Activated CD4-positive, alpha-beta T cell treated with anti-CD3 and anti-CD28 coated beads, Interleukin-2, amount 10 ng/mL, durations not matched to agents 7 days and 5 days (primary cell): ENCODE measurements at places on chromosomes 7 and 10.
A peak's percentile ranks its signal among the peaks of the same experiment; 100 is the strongest.

DNA sequence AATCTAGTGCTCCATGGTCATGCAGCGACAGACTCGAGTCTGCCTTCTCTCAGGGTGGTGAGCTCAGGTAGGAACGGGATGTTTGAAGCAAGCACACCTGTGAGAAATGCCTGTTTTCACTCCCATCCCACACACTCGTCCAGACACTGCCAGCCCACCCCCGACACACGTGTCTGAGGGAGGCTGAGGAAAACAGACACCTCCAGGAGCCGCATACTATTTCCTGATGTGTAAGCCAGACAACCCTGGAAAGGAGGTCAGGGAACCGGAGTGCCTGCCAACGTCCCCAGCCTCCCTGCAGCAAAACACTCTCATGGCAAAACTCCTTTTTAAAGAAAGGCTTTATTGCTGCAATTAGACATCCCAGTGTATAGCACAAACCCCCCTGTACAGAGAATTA lies 80.2 kb downstream of the ALOX5 start:
- no peak for DNase-seq

- no peak for DNase-seq
Observed at GRCh38 chr10:128040096-128040495, 86.1 kb downstream of the MKI67 start.

- no peak for DNase-seq
Observed at GRCh38 chr7:43735403-43735801, 6.1 kb upstream of the COA1 start.

GRCh38 chr7:131061818-131062217 lies 265.9 kb upstream of the MKLN1 start:
- DNase-seq = no peak

- DNase-seq = no peak
Observed at GRCh38 chr7:121519548-121520521, 123.7 kb upstream of the FAM3C start.

DNA sequence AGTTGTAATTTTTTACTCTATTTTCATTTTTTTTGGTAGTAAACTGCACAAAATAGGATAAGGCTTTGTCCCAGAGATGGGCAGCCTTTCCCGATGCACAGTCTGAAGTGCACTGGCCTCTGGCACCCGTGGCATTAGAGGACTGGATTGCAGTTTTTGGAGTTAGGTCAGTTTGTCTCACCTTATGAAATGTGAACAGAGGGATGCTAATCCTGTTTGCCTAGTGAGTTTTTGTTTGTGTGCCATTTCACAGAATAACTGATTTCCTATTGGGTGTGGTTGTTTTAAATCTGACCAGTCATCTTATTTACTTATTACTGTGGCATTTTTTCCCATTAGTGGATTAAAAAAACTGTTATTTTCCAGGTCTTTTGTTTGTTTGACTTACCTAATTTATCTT lies 109.5 kb upstream of the GATA3 start:
- no peak for DNase-seq

DNA sequence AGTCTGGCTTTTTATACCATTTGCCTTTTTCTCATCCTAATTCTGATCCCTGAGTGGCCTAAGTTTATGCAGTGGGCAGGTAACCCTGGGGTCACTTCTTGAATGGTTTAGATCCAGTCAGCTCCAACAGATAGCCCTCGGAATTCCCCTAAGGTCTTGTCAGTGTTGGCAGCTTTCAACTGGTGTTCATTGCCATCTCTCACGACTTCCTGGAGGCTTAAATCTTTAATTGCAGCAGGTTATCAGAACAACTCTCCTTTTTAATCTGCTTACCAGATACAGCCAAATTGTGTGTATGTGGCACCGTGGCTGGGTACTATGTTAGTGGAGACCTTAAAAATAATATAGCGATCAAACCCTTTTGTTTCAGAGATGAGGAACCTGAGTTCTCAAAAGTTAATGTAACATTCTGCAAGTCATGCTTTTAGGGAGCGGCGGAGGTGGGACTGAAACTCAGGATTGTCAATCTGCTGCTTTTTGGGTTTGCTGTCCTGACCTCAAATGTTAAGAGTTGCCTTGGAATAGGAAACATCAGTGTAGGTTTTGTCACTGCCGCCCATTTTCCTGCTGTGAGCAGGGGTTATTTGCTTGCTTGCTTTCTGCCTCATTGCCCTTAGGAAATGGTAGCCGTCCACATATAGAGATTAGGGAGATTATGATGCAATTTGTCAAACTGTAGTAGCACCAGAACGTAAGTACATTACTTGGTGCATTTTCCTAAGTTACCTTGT lies 818 bp downstream of the DLD start:
- DNase-seq = peak; percentile 16

DNA sequence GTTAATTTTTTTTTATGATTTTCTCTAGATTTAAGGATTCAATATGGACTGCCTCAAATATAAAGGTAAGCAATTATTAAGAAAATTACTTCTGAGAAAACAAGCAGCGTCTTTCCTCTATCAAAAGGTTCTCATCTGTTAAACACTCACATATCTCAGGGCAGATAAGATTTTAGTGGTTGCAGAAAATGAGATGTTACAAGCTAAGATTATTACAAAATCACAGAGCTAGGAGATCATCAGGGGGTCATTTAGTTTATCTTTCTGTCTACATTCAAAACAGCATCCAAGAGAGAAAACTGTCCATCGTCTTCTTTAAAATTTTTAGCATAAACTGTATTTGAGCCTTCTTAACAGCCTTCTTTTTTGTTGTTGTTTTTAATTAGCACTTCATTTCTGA lies 29.1 kb upstream of the RHOBTB1 start:
- DNase-seq = no peak

DNA sequence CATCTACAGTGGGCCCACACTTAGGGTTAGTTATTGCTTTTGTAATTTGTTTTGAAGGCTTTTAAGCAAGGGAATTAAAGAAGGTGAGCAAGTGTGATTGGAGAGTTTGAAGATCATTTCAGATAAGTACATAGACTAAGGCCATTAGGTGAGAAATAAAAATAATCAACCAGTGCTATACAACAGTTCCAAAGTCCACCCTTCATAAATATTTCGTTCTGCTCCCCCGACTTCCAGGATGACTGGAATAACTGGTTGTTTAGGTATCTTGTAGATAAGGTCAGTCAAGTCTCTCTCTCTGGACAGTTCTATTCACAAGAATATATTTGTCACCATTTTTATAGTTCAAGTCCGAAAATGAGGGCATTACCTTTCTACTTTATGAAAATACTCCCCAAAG lies 98.0 kb upstream of the MBL2 start:
- DNase-seq = no peak

GRCh38 chr7:128247640-128248194 lies 6.6 kb downstream of the LEP start:
- DNase-seq = no peak

DNA sequence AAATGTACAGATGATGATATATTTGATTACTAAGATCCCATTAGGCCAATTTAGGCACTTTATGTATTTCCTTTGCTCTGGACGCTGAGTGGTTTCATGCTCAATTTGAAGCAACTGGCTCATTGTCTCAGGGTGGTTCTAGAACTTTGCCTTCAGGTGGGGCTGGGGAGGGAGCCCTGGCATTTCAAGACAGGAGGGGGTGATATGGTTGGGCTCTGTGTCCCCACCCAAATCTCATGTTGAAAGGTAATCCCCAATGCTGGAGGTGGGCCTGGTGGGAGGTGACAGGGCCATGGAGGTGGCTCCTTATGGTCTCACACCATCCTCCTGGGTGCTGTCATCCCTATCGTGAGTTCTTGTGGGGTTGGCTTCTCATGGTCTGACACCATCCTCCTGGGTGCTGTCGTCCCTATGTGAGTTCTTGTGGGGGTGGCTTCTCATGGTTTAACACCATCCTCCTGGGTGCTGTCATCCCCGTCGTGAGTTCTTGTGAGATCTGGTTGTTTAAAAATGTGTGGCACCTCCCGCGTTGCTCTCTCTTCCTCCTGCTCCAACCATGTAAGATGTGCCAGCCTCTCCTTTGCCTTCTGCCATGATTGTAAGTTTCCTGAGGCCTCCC lies 151.5 kb upstream of the KLF6 start:
- no peak for DNase-seq

DNA sequence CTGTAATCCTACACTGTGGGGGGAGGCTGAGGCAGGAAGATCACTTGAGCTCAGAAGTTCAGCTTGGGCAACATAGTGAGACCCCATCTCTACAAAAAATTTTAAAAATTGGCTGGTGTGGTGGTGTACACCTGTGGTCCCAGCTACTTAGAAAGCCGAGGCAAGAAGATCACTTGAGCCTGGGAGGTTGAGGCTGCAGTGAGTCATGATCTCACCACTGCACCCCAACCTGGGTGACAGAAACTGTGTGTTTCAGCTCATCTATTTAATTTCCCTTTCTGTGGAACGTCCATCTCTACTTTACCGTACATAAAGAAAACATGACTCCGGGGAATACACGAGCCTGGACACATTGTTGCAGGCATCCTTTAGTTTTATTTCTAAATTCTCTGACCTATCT lies 354.6 kb upstream of the PLXDC2 start:
- no peak for DNase-seq

GRCh38 chr10:7285522-7286322 lies 125.1 kb downstream of the SFMBT2 start:
- DNase-seq = no peak

GRCh38 chr10:32893916-32894664 lies 63.9 kb downstream of the ITGB1 start:
- DNase-seq = no peak

- no peak for DNase-seq
Observed at GRCh38 chr7:5199841-5200240, 9.8 kb downstream of the WIPI2 start.

GRCh38 chr10:112369495-112370423 lies 4.2 kb upstream of the ACSL5 start:
- DNase-seq = no peak

- DNase-seq = no peak
Observed at GRCh38 chr7:36315309-36315944, 74.2 kb upstream of the ANLN start.

DNA sequence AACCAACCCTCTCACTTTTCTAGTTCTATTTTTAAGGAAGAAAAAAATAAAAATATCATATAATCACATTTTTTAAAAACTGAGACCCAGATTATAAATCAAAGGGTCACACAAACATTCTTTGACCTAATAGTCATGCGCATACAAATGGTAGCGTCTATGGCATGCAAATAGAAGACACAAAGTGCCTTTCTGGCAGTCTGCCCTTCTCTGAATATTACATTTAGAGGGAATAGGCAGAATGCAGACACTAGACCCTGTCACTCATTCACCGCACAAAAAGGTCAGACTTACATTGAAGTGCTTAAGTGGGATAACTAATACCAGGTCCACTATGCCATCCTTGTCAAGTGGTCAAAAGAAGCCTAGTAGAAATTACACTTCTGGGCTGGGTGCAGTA lies 26.5 kb upstream of the FHIP2A start:
- no peak for DNase-seq

GRCh38 chr7:139095194-139095659 lies 14.3 kb downstream of the ZC3HAV1 start:
- peak; percentile 91 for DNase-seq

GRCh38 chr10:31644931-31645633 lies 283.5 kb downstream of the ARHGAP12 start:
- no peak for DNase-seq

DNA sequence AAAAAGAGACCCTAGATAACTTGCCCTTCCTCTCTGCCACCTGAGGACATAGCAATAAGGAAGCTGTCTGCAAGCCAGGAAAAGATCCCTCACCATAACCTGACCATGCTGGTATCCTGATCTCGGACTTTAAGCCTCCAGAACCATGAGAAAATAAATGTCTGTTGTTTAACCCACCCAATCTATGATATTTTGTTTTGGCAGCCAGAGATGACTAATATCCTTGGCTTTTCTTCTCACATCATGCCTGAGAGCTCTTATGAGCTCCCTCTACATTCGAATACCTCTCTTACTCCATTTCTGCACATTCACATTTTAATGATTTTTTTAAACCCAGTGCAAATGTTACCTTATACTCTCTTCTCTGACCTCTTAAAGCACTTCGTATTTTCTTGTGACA lies 214.0 kb upstream of the CHRM2 start:
- DNase-seq = no peak

- DNase-seq = no peak
Observed at GRCh38 chr7:129690701-129691100, 79.2 kb downstream of the NRF1 start.

GRCh38 chr7:29039821-29040578 lies 81.9 kb upstream of the TRIL start:
- DNase-seq = no peak

GRCh38 chr7:73429215-73429614 lies 4.4 kb upstream of the FZD9 start:
- DNase-seq = no peak

DNA sequence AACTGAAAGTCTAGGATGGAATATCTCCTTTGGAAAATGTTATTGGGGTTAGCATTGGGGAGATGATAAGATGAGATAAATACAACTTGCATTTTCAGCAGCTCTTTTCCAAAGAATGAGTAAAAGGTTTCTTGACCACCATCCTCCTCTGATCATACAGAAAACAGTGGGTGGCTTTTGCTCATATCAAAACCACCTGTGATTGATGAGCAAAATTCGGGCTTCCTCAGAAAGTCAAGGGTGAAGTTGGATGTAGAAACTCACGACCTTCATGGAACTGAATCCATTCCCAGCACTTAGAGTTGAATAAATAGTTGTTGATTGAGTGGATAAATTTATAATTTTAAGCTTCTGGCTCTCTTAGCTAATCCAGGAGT lies 158.4 kb downstream of the DNAJB6 start:
- no peak for DNase-seq

DNA sequence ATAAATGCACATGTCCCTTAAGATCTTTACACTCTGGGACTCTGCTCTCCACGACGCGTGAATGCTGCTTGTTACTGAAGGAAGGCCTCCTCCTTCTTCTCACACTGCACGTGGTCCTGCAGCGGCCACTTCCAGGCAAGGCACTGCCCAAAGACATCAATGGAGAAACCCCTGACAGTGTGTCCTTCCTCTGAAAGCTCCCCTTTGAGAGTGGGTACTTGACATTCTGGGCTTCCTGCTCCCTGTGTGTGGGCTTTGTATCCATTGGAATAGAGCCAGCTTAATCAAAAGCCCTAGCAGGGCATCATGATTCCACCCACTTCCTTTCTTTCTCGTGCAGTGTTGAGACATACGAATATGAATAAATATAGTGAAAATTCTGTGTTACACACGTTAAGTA lies 69.7 kb upstream of the STK17A start:
- DNase-seq = no peak

- no peak for DNase-seq
Observed at GRCh38 chr7:21617513-21617912, 74.7 kb downstream of the DNAH11 start.

DNA sequence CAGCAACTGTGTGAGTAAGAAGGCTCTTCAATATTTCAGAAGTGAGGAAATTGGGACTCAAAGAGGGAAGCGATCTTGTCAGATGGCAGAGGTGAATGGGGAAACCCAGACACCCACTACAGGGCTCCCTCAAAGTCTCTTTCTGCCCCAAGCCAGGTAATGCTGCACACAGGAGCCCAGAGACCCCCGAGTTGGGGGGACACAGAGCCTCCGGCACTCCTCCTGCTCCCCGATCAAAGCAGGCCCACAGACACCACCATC lies 139.4 kb downstream of the TNS3 start:
- no peak for DNase-seq

- no peak for DNase-seq
Observed at GRCh38 chr7:96111405-96111804, 210.5 kb downstream of the SLC25A13 start.

- no peak for DNase-seq
Observed at GRCh38 chr7:158369866-158370265, 217.8 kb downstream of the PTPRN2 start.

GRCh38 chr7:118826246-118826645 lies 601.7 kb downstream of the ANKRD7 start:
- no peak for DNase-seq
